NCI-H187 (cell line): ENCODE measurements at places on chromosomes 3 and 15.

DNA sequence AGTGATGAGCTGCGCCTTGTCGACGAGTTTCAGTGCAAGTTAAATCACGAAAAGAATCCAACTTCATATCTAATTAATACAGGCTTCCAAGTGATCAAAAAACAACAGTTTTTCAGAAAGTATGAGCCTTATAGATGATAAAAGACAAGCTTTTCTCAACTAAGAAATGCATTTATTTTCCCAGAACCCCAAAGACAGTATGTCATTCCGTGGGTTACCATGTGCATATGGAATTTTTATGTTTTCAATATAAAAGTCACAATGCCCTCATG lies 442.8 kb downstream of the MAGI1 start:
- no peak for DNase-seq

DNA sequence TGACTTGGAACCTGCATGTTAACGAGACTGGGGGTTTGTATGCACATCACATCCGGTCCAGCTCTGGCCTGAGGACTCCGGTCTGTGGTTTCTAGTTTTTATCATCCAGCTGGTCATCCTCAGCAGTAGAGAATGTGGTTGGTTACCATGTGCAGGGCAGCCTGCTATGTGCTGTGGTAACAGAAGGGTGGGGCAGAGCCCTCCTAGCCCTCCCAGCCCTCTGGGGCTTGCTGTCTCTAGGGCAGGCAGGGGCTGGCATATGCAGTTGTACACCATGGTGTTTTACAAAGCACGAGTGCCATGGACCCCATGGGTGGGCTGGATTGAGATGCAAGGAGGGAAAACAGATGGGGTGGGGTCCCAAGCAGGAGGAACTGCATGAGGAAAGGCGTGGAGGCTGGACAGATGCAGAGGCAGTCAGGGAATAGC lies 70.2 kb downstream of the APBA2 start:
- DNase-seq: no peak

DNA sequence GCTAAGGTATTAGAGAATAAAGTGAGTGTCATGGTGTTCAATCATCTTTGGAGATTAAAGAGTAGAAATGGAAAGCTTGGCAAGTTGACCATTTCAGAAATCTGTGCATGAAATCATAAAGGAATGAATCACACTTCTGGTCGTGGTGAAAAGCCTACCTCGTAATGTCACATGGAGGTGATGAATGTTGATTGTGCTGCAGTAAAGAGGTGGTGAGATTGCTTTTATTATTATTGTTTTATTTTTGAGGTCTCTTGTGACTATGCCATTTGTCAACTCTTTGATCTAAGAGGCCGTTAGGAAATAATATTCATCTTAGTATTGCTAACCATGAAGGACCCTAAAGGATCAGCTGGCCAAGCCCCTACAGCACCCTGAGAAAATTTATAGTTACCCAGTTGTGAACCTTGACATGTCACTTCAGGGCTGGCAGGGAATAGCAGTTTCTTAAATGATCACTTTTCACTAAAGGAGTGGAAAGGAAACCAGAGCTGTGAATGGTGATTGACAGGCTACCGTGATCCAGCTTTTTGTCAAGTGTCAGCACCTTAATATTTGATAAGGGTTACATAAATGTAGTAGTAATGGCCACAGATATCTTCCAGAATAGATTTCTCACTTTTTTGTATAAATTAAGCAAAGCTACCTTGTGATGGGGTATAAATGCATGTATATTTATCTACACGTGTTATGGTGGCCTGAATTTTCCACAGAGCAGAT lies 203.9 kb downstream of the PTPRG start:
- no peak for DNase-seq

- no peak for DNase-seq
Observed at GRCh38 chr3:158702815-158703481, 29.3 kb downstream of the RARRES1 start.

DNA sequence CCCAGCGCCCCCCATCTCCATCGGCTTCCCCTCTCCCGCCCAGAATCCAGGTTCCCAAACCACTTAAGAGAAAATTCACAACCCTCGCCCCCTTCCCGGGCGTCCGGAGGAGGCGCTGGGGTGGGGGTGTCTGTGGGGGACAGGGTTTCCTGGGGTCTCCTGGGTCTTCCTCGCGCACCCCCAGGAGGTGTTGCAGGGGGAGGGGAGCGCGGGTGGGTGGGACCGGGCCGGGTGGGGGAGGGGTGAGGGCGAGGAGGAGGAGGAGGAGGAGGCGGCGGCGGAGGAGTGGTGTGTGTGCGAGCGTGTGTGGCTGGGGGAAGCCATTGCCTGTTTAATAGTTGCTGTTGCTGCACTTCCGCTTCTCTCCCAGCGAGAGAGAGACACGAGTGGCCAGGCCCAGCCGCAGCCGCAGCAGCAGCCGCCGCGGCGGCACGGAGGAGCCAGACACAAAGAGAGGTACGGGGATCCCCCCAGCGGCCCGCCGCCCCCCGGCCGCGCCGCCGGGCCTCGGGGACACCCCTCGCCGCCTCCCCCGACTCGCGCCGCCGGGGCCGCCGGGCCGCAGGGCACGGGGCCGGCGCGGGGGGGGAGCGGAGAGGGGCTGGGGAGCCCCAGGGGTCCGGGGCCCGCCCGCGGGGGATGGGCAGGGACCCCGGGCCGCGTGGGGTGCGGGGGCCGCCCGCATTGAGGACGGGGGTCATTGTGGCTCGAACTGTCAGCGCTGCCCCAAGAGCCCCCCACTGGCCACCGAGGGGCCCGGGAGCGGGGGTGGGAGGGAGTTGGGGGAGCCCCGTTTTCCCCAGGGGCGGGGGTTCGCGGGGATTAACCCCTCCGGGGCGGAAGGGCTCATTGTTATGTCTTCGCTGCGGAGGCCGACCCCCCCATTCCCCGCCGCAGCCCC lies at the start of gene UBE2E1:
UBE2E1 (plus strand) TSS at position 323 of the 901 bp plus-strand sequence. CDS start 1,315 bp downstream, outside the sequence.
- peak; percentile 11 for DNase-seq

DNA sequence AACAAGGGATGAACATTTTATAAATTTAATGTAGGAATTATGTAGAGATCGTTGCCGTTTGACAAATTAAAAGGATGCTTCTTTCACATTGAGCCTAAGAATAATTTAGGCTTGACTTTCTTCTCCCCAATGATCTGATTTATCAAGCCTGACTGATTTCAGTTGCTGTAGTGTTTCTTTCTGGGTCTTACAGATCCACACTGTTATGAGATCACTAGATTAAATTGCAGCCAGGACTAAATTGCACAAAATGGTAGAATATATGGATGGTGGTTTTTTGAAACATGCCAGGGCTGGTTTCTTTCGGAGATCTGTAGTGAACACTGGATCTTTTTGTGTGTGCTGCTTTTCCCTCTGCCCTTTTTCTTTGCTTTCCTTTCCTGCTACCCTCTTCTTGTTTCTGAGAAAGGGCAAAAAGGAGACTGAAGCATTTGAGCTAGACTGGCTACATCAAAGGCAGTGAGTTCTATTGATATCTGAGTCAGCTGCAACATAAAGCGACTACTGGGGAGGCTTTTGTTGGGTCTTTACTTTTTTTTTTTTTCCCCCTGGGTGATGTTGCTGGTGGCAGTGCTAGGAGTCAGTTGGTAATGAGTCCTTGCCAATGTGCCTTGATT lies 83.0 kb downstream of the AKAP13 start:
- DNase-seq: no peak

- DNase-seq: no peak
Observed at GRCh38 chr15:25716414-25717126, 146.6 kb downstream of the ATP10A start.

DNA sequence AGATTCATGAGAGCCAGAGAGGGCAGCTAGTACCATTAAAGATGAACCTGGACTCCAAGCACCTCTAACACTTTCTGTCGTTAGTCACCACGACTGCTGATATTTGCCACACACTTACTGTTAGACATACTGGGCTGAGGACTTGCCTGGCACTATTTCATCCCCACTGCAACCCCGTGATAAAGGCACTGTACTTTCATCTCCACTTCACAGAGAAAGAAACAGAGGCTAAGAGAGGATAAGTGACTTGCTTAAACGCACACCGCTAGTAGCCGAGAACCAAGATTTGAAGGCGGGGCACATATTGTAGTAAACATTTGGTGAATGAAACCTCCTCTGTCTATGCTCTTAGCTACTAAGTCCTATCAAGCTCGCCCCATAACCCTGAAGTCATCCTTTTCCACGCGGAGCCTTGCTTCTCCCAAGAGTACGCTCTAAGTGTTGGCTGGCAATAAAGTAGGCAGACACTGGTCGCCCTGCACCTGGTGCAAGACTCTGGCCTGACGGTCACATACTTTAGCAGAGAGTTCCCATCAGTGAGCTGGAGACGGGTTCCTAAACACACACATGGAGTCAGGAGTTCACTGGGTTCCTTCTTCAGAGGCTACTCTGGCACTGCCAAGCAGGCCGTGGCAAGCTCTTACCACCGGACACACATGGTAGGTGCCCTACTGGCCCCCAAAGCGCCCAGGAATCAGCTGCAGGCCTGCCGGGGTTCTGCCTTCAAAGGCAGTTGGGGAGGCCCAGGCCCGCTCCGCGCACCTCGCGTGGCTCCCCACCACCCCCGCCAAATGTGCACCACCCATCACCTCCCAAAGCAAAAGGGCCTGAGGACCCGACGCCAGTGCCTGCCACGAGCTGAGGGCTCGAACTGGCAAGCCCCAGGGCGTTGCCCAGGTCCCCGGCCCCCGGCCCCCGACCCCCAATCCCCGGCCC lies 951 bp downstream of the POMGNT2 start:
- no peak for DNase-seq

- DNase-seq: no peak
Observed at GRCh38 chr3:46070595-46071093, 43.4 kb upstream of the XCR1 start.

GRCh38 chr3:15099364-15100098 lies 583 bp upstream of the RBSN start:
- DNase-seq: no peak

DNA sequence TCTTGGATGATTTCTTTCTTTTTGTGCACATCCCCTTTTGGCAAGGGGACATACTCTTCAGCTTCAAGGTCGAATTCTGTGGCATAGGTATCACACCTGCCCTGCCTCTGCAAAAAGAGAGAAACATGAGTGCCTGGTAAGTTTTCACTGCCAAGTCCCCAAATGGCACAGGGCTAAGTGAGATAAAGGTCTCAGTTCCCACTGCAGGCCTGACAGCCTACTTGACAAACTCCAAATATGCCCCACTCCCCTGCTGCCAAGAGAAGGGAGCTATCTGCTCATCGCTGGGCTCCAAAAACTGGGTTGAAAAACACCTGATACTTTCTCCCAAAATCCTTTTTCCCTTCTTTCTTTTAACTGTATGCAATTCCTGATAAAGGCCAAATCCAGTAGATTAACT lies 23.0 kb downstream of the RUVBL1 start:
- DNase-seq: no peak

DNA sequence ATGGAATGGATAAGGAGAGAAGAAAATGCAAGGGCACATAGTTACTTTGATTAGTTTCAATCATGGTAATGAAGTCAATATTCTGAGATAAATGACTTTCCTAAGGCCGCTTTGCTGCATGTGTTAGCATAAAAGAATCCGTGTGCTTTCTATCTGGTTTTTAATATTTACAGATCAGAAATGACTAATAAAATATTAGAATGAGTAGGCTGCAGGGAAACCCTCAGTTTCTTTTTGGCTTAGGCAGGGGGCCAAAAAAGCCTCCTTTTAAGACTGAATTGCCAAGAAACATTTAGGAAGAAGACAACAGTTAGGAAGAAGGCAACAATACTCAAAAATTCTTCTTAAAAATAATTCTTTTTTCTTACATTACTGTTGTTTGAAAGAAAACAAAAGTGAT lies 11.6 kb downstream of the NEK11 start:
- no peak for DNase-seq

- no peak for DNase-seq
Observed at GRCh38 chr3:197501879-197502620, 53.7 kb downstream of the BDH1 start.

- DNase-seq: no peak
Observed at GRCh38 chr15:39488961-39489360, 91.9 kb upstream of the THBS1 start.

DNA sequence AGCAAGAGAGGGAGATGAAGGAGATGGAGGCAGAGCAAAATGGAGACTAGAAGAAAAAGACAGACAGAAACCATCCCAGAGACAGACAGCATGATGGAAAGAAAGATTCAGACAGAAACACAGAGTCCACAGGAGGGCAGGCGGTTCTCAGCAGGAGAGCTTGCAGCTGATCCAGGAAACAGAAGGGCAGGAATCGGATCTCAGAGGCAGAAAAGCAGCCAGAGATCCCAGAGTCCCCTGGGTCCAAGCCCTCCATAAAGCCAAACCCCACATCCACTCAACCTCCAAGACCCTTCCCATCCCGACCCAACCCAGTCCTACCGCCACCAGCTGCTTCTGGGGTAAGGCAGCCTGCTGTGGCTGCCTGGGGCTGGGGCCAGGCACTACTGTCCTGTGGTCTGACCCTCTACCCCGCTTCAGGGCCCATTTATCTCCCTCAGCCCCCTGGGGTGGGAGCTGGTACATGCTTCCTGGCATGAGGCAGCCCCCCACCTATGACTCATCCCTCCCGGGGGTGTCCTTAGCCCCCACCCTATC lies at the start of gene UCN2:
UCN2 (minus strand) TSS at position 400 of the 537 bp plus-strand sequence. CDS start 657 bp downstream, outside the sequence.
- DNase-seq: no peak

- no peak for DNase-seq
Observed at GRCh38 chr3:106242781-106243180, 374.0 kb upstream of the CBLB start.

DNA sequence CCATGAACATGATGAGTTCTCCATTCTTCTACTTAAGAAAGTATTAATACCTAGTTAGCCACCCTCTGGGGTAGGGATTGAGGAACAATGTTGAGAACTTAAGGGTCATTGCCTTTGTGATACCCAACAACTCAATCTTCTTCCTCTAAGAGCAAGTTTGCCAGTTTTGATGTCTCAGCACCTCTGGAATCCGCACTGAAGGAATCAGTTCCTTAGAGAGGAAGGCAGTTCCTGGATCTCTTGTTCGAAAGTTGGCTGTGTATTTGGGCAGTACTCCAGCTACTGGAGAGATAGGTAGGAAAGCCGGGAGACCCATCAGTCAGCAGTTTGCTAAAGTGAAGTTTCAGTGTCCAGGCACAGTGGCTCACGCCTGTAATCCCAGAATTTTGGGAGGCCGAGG lies 35.6 kb upstream of the MTHFS start:
- DNase-seq: no peak

DNA sequence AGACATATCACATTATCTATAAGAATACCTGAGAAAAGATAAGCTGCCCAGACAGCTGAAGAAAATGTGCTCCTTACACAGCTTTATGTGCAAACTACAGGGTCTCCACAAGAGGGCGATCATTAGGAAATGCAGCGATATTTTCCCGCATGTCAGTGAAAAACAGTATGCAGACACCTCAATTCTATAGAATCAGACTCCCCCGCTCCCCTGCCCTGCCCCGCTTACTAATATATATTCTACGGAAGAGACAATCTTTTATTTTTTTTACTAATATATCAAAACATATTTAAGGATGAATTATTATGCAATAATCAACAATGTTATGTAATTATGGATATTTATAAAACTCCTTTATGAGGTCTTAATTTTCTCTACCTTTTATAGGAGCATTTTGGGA lies 681.3 kb downstream of the ROBO1 start:
- DNase-seq: peak; percentile 2

- DNase-seq: no peak
Observed at GRCh38 chr3:118480101-118480860, 554.4 kb downstream of the IGSF11 start.

GRCh38 chr15:36953346-36953745 lies 147.0 kb downstream of the MEIS2 start:
- no peak for DNase-seq

- DNase-seq: no peak
Observed at GRCh38 chr3:138383715-138384465, 35.5 kb downstream of the MRAS start.
